NCI-H1048 (cell line): ENCODE measurements at places on chromosomes 11 and 22.

DNA sequence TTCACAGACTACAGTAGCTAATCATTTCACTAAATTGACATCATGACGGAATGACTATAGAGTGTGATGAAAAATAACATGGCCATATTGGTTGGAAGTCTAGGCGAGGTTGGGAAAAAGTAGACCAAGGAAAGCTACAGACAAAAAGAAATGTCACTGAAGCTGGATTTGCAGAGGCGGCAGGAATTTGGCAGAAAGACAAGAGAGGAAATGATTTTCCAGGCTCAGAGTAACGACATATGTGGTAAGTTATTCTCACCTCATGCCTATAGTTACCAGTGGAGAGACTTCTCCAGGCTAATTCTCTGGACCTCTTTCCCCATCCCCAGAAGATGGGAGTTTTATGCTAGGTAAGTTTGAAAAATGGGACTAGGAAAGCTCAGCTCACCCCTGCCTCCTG lies 1005.8 kb upstream of the CCDC90B start:
- DNase-seq: no peak

GRCh38 chr11:130535520-130535919 lies 87.1 kb downstream of the ADAMTS15 start:
- DNase-seq: no peak

DNA sequence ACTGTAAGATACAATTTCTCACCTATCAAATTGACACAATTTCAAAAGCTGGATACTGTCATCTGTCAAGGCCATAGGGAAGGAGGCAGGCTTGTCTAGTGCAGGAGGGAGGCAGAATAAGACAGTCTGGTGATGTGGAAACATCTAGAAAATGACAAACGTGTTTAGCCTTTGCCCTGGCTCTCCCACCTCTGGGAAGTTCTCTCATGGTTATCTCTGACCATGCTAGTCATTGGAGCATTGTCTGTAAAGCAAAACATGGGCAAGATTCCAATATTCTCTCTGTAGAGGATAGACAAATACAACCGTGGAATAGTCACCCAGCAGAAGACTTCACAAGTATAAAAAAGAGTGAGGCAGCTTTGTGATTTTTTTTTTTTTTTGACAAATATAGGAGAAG lies 9.1 kb upstream of the SERHL2 start:
- no peak for DNase-seq

DNA sequence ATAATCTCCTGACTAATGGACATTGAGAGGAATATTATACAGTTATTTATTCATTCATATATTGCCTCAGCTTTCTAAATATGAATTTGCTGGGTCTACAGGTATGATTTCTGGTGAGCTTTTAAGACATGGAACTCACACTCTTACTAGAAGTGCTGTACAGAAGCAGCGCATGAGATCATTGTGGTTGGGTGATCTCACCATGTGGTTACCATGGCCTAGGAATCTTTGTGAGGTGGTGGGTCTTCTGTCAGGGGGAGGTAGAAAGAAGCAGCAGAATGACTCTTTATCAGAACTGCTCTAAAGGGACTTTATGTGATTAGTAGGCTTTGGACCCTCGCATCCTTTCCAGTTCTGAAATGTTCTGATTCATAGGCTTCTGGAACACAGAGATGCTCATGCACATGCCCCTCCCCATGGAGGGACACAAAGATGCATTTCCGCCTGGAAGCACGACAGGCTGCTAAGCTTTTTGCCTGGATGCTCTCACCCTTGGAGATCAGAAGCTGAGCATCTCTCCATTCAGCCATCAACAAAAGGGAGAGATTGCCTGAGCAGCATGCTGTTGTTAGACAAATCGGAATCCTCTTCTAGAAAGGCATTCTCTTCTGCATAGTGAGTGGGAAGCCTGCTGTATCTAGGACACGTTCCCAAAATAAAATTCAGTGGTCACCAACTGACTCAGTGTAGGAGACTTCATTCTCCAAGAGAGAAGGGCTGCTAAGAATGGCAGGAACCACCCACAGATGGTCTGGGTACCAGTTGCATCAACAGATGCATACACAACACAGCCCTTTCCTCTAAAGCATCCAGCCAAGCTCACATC lies 51.3 kb downstream of the KIRREL3 start:
- DNase-seq: no peak

DNA sequence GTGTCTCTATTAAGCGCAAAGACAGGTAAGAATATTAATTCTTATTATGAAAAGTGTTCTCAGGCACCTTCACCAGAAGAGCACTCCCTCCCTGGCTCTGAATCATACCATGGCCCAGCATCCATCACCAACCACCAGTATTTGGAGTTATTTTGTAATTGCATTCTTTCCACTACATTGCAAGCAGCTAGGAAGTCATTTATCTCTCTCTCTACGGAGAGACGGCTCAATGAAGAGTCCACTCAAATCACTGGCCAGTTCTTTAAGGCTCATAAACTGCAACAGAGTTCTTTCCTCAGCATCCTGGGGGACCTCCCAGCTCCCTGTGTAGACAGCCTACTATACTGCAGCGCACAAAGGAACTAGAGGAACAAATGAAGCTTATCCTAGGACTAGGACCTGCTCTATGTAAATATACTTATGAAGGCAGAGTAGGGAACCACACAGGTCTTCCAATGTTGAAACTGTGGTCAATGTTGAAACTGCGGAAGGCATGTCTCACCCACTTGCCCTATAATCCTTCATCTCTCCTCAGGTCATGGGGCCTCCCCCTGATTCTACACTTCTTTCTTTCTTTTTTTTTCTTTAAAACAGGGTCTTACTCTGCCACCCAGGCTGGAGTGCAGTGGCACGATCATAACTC lies 63.4 kb downstream of the AAMDC start:
- DNase-seq: no peak

DNA sequence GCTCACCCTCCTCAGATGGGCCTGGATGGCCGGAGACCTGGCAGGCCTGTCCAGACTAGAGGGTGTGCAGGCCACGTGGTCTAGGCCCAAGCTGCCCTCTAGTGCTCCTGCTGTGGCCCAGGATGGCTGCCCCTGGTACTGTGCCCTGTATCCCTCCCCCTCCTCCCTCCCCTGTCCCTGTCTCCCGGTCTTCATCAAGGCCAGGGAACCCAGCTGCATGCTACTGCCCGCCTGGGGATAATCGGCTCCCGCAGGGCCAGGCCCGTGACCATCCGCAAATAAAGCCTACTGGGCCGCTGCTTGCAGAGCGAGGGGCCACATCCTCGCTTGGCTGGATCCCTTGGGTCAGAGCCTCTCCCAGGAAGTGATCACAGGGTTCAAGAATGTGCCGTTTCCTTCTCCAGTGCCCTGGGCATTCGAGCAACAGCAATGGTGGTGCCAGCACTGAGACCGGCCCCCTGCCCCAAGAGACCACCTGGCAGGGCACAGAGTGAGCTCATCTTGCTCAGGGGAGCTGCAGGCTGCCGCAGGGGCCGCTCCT lies 51.1 kb downstream of the WNT7B start:
- DNase-seq: no peak

DNA sequence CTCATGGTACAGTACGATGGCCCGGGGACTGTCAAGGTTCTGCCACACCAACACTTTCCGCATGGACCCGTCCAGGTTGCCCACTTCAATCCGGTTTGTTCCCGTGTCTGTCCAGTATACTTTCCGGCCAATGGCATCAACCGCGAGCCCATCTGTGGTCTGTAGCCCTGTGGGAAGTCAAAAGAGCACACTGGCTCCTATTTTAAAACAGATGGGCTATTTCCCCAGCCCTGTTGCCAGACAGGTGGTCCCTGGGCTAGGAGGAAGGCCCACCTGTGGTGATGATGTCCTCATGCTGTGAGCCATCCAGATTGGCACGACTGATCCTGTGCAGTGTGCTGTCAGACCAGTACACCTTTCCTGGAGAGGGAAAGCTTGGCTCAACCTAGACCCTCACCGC lies 30.4 kb upstream of the CKAP5 start:
- no peak for DNase-seq

GRCh38 chr22:25478528-25478927 lies 85.9 kb upstream of the GRK3 start:
- DNase-seq: no peak

GRCh38 chr22:18056807-18057474 lies 20.8 kb upstream of the PEX26 start:
- no peak for DNase-seq

DNA sequence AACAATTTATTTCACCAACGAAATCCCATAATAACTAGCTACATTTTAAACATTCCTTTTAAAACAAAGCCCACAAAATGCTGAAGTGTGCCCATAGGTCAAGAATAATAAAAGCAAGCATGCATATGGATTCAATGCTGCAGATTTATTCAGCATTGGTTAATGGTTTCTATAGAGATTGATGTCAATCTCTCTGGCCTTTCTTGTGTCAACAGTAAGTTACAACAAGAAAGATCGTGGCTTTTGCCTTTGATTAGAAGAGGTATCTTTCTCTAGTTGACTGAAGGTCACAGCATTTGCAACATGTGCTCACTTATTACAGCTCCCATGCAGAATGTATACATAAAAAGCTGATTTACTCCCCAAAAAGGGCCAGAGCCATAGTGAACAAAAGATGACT lies 1.4 kb upstream of the SOX6 start:
- DNase-seq: no peak

GRCh38 chr11:73141031-73141308 lies 1.1 kb downstream of the FCHSD2 start:
- DNase-seq: no peak

DNA sequence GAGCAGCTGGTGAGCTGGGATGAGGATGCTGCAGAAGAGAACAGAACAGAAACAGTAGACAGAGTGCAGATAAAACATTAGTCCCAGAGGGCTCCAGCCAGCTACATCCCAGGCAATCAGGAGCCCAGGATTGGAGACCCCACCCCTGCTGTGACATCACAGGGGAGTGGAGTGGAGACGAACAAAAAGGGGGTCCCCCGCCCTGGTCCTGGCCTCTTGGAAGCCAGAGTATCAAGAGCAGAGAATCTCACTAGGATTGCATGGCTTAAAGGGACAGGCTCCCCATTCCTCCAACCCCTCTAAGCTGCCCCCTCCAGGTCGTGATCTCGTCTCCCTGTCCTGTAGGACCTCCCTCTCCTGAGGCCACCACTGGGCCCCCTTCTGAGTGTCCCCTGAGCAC lies at the start of gene P2RX3:
Gene P2RX3 (plus strand): TSS at position 211 of the 400 bp plus-strand sequence. CDS start 199 bp downstream, outside the sequence.
- DNase-seq: no peak

GRCh38 chr22:37324340-37325038 lies 42.2 kb downstream of the CYTH4 start:
- no peak for DNase-seq

DNA sequence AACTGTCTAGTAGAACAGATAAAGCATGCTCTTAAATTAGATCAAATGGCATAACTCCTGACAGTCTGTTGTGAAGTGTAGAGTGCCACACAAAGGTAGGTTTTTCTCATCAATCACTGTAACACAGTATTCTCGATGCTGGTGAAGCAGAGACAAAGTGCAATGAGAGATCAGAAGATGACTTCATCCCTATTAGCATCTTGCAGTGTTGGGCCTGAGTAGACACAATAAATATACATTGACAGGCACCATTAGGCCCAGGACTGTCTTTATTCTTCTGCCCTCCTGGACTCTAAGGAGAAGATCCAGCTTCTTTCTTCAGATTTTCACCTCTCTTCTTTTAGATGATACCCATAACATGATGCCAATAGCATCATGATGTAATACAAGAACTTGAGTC lies 478.0 kb upstream of the TENM4 start:
- DNase-seq: no peak

- no peak for DNase-seq
Measured at GRCh38 chr22:42608136-42608822, 6.4 kb downstream of the POLDIP3 start.

- DNase-seq: no peak
Measured at GRCh38 chr22:30503551-30503950, 1.9 kb downstream of the SEC14L4 start.
